ENCODE measurements at places on chromosomes 5 and 9. TPM values are rescaled to one million over a fixed set of nuclear protein-coding genes. Genes with fewer than 3 reads are reported as not detected.
A peak's percentile ranks its signal among the peaks of the same experiment; 100 is the strongest.

- no peak overlapping the region for H3K27ac ChIP-seq
- peaks cover 59% of the 10 kb centered on the region for H3K36me3 ChIP-seq
- no peaks in the 10 kb centered on the region for H3K27me3 ChIP-seq
- no peak overlapping the region for H3K4me3 ChIP-seq
- no peak for DNase-seq
These were observed 88.6 kb upstream of the RASGRF2 start for GRCh38 chr5:80871541-80871961.

The CCNB1 gene
- total RNA-seq: 116 TPM

- H3K36me3 ChIP-seq: no peaks in the 10 kb centered on the region
- H3K4me1 ChIP-seq: peaks cover 26% of the 10 kb centered on the region
- DNase-seq: peak; percentile 55
- peak within 1 kb of the TSS; percentile 34 for H3K27ac ChIP-seq
These were observed at the start of gene RORB for GRCh38 chr9:74496819-74497747. RORB (plus strand) TSS chr9:74497335; CDS start chr9:74497977, 642 bp downstream.

DNA sequence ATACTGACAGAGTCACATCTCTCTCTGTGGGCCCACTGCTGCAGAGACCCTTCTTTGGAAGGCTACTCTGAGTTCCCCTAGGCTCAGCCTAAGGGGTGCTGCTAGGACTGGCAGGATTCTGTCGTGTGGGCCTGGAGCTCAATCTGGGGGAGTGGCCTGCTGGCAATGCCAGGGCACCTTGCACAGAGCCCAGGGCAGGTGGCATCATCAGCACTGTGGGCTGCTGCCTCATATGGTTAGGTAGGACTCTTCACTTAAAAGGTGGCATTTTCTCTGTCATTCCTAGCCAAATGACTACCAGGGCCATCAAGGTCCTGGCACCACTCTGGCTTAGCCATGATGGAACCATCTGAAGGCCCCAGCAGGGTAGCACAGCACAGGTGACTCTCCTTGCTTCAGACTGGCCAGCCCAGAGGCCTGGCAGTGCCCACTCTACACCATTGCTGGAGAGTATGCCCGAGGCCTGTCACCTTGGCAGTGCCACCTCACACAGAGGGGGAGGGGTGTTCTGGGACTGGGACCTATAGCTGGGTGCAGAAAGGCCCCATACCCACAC lies 21.9 kb downstream of the PITX1 start:
- no peak overlapping the region for H3K27ac ChIP-seq
- no peaks in the 10 kb centered on the region for H3K36me3 ChIP-seq
- no peak for DNase-seq
- H3K27me3 ChIP-seq: peaks cover 2% of the 10 kb centered on the region

- H3K4me1 ChIP-seq: no peaks in the 10 kb centered on the region
- DNase-seq: no peak
- no peaks in the 10 kb centered on the region for H3K27me3 ChIP-seq
- peaks cover 24% of the 10 kb centered on the region for H3K36me3 ChIP-seq
- no peak overlapping the region for H3K4me3 ChIP-seq
These were observed 46.6 kb downstream of the KLHL3 start for GRCh38 chr5:137689306-137689705.

The PCDHGC5 gene
- total RNA-seq: not detected

The ROR2 gene
- total RNA-seq: 0.14 TPM
